ENCODE measurements at places on chromosomes 4 and X.

DNA sequence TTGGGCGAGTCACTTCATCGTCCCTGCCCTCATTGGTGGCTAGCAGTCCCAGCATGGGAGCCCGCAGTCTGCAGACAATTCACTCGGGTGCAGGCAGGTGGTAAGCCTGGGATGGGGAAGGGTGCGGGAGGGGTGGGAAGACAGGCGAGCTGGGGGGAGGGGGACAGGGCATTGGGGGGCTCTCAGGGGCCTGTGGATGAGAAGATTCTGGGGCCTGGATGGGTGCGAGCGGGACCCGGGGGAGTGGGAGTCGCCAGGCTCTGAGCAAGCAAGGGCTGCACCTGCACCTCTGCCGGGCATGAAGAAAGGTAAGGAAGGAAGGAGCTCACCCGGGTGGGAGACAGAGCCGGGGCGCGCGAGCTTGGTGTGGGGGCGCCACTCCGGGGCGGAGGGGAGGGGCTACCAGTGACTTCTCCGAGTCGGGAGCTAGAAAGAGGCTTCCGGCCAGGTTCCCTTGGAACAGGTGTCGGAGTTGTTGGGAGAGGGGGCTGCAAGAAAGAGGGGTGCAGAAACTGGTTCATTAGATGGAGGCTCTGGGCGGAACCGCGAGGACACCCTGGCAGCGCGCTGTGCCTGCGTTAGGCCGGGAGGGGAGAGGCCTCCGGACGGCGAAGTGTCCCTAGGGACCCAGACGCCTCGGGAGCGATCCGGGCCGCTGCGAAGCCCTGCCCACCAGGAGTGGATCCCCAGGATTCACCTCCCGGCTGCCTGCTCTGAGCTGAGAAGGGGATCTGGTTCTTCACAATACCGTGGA is 103.4 kb upstream of the PDLIM3 start:
- DNase-seq, result no peak

DNA sequence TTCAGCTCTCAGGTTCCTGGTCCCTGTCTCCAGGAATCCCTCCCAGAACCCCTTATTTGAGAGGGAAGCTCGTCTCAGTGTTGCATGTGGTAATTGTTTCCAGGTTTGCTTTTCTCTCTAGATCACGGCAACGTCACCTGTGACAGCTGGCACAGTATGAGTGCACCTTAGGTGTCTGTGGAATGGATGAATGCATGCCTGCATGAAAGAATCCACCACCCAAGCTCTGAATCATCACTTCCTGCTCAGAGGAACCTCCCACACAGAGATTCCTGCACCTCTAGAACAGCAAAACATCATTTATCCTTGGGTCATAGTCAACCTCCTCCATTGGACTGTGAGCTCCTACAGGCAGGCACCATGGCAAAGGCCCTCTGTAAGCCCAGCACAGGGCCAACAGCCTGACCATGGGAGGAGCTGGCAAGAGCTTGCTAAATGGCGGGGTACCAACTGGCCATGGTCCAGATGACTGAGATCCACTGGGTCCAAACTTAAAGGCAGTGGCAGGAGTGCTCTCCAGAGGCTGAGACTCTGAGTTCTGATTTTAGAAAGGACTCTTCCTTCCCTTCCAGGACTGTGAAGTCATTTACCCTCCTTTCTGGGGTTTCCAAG is 116.2 kb downstream of the SLC2A9 start:
- no peak for DNase-seq

GRCh38 chr4:183170894-183171293 is 71.8 kb downstream of the WWC2 start:
- no peak for DNase-seq

GRCh38 chr4:78031417-78031950 is 25.6 kb upstream of the FRAS1 start:
- DNase-seq, result no peak

DNA sequence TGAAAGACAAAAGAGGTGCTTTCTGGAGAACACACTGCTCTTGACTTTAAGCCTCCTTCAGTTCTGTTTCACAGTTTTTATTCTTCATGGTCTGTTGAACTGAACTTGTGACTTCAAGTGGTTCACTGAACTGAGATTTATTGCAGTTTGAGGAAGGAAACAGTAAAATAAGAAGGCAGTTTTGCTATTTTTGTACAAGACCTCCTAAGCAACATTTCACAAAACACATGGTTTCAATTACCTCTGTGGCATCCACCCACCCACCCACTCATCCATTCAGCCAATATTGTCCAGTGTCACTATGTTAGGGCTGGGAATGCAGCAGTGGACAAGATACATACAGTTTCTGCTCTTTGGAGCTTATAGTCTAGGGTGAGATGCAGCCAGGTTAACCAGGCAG is 131.3 kb downstream of the IL1RAPL2 start:
- no peak for DNase-seq

- DNase-seq, result no peak
Measured at GRCh38 chr4:1276984-1277383, 12.7 kb upstream of the MAEA start.

DNA sequence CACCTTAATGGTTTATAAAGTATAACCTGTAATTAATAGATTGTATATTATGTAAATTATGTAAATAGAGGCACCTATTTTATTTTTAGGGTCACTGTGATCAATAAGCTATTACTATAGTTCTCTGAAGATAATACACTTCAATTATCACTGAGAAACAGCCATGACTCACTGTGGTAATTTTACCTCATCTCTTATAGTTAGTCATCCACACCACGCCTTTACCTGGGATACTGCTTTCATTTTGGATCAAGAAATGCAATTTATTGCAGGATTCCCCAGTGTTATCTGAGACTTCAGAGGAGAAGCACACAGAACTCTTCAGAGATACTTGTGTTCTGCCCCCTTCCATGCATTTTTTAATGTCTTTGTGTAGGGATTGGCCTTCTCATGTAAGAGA is 348.1 kb upstream of the ATOH1 start:
- no peak for DNase-seq

DNA sequence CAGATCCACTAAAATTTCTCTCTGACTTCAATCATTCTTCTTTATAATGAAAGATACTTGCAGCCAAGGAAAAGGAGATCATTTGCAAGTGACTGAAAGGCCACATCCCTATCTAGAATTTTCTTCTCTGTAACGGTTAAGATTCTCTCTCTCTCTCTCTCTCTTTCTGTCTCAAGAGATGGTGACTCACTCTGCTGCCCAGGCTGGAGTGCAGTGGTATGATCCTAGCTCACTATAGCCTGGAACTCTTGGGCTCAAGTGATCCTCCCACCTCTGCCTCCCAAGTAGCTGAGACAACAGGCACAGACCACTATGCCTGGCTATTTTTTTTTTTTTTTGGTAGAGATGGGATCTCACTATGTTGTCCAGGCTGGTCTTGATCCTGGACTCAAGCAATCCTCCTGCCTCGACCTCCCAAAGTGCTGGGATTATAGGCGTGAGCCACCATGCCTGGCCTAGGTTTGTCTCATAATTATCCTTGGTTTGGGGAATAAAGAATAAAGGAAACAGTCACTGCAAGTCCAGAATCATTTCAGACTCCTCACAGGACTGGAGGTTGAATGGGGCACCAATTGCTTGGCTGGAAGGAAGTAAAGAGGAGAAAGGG is 33.3 kb upstream of the GALNT7 start:
- no peak for DNase-seq

GRCh38 chr4:183801457-183802165 is 103.5 kb upstream of the STOX2 start:
- no peak for DNase-seq

DNA sequence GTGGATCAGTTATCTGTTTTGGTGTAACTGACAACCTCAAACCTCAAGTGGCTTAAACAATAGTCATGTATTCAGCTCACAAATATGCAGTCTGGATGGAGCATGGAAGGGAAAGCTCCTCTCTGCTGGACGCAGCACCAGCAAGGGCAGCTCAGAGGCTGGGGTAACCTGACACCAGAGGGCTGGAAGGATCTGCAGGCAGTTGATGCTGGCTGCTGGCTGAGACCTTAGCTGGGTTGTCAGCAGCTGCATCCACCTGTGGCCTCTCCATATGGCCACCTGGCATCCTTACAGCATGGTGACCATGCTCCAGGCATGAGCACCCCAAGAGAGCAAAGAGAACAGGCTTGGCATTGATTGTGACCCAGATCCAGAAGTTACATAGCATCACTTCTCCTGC is 46.7 kb downstream of the ENPP6 start:
- DNase-seq, result peak; percentile 20

DNA sequence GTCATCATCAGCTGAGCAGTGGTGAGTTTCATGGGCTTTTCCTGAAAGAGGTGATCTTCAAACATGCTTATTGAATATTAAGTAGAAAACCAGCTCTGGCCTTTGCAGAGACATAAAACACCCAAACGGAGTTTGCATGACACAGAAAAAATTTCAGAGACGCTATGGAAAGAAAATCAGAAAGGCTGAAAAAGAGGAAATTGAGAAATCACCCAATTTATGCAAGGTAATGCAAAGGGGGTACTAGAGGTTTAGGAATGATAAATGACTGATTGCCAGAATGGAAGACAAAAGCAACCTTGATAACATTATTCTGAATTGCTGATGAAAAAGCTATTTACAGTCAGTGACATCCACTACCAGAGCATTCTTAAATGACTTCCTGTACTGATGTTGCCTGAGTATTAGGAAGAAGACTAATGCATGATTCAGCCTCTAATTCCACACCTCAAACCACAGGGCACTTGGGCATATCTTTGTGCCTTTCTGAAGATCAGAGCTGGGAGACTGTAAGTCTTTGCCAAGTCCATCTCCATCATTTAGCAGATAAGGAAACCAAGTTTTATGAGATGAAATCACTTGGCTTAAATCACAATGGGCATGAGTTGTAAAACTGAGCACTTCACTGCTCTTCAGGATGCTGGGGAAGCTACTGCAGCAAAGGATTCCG is 565.7 kb downstream of the PPARGC1A start:
- DNase-seq, result no peak

- DNase-seq, result peak; percentile 81
Measured at GRCh38 chr4:7831330-7831729, 108.3 kb downstream of the AFAP1 start.

- no peak for DNase-seq
Measured at GRCh38 chr4:73068491-73069337, 802 bp downstream of the COX18 start.

DNA sequence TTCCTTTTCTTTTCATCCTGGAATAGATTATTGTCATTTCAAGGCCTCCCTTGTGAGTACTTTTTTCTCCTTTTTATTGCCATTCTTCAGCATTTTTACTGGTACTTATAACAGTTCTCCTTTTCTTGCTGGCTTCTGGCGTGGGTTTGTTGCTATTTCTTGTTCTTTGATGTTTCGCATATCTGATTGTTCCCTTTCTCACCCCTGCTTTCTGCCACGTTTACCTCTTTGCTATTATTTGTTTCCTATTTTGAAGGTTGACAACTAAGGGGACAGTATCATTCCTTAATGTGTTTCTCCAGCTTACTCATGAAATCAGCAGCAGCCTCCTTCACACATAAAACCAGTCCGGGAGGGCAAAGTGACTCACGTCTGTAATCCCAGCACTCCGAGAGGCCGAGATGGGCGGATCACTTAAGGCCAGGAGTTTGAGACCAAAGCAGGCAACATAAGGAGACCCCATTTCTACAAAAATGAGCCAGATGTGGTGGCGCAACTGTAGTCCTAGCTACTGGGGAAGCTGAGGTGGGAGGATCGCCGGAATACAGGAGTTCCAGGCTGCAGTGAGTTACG is 72.6 kb downstream of the DMD start:
- no peak for DNase-seq

GRCh38 chr4:177384856-177385397 is 57.3 kb downstream of the AGA start:
- no peak for DNase-seq

DNA sequence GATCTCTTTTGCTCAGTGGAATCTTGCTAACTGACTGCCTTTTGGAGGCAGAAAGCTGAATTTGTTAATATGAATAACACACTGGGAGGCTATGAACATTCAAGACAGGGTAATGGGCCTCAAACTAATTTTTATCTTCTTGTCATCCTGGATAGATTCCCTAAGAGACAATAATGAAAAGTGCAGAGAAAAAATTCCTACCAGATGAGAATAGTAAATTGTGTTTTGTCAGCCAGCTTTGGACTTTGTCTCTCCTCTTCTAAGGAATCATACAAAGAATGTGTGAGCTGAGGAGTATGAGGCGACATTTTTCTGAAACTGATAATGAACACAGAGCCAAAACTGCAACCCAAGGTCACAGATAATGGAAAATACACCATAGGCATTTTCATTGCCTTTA is 649.3 kb downstream of the IQCM start:
- DNase-seq, result peak; percentile 11

GRCh38 chr4:128241425-128241913 is 46.1 kb downstream of the PGRMC2 start:
- DNase-seq, result peak; percentile 96

- DNase-seq, result no peak
Measured at GRCh38 chrX:34810916-34811315, 131.7 kb upstream of the FAM47B start.

DNA sequence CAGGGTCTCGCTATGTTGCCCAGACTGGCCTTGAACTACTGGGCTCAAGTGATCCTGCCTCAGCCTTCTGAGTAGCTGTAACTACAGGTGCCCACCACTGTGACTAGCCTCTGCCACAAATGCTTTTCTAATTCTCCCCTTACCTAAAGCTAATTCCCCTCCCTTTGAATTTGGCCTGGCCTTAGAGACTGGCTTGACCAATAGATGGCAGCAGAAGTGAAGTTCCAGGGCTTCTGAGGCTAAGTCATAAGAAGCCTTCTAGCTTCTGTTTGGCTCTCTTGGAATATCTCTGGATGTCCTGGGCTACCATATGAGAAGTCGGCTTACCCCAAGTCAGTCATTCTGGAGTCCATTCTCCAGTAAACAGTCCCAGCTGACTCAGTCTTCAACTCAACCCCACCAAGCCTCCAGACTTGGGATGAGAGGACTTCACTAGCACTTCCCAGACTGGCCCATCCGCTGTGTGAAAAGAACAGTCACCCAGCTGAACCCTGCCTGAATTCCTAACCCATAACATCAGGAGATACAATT is 61.0 kb downstream of the HPRT1 start:
- no peak for DNase-seq

GRCh38 chrX:68185161-68185560 is 248.1 kb downstream of the OPHN1 start:
- DNase-seq, result no peak

DNA sequence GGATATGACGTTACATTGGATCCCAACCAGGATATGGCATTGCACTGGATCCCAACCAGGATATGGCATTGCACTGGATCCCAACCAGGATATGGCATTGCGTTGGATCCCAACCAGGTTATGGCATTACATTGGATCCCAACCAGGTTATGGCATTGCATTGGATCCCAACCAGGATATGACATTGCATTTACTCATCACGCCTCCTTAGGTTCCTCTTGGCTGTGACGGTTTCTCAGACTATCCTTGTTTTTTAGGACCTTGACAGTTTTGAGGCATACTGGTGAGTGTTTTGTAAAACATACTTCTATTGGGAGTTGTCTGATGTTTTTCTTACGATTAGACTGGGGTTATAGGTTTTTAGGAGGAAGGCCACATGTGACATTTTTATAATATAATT is 5.4 kb upstream of the ACSL1 start:
- DNase-seq, result no peak

DNA sequence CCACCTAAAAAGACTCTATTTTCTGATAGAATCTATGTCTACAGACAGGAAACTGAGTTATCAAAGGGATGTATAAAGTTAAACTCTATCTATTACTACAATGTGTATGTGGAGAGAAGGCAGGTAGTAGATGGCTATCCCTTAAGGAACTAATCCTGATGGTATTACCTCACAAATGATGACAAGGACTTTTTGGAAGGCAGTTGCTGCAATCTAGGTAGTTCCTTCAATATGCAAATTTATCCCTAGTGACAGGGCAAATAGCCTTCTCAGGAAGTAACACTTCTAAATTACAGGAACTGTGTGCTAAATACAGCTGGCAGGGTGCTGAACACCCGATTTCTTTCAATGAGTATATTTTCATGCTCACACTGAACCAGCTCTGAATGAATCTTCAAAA is 177.4 kb downstream of the COL25A1 start:
- no peak for DNase-seq
